ENCODE measurements at places on chromosomes 6 and 20.

DNA sequence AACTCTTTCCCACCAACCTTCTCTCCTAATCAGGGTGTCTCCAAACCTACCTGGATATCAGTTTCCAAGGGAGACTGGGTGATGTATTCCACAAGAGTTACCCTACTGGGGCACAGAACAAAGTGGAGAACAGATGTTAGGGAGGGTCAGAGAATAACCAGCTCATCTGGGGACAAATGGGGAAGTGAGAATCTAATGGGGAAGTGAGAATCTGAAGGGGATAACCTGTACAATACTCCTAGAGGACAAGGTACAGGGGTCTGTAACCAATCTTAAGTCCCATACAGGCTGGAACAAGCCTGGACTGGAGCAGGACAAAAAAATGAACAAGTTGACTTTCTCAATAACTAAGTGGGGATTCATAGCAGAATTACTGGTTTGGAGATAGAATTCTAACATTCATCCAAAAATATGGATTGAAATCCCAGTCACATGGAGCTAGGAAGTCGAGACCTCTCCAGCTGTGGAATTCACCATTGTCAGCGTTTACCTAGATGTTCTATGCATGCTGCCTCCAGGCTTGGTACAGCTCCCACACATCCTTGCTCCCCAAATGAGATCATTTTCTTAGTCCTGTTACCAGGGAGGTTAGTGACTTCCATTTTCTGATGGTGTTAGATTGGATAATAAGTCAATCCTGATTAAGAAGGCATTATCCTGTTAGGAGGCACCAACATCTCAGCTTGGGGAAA is 214.8 kb upstream of the MOCS1 start:
- no peak for DNase-seq

DNA sequence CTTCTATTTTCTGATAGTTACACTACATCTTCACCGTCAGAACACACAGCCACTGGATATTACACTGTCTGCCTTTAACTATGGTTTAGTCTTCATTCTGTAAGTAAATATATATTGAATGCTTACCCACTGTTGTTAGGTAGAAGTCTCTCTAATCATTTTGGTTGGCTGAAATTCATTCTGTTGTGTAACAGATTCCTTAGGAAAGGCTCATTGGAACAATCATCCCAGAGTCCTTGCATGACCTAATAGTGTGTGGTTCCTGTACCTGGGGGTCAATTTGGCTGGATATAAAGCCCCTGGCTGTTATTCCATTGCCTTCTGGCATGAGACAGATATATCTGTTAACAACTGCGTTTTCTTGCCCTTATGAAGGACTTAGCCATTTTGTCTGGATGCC is 9.9 kb downstream of the BLOC1S5 start:
- no peak for DNase-seq

DNA sequence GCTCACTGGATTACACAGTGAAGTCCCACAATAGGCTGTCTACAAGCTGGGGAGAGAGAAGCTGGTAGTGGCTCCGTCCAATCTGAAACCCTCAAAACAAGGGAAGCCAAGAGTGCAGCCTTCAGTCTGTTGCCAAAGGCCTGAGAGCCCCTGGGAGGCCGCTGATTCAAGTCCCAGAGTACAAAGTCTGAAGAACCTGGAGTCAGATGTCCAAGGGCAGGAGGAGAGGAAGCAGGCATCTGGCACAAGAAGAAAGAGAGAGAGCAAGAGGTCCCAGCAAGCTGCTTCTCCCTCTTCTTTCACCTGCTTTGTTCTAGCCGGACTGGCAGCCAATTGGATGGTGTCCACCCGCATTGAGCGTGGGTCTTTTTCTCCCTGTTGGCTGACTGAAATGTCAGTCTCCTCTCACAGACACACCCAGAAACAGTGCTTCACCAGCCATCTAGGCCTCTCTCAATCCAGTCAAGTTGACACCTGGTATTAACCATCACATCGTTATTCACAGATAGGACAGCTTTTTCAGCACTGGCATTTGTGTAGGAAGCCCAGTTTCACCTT is 51.2 kb downstream of the CRYBG1 start:
- no peak for DNase-seq

DNA sequence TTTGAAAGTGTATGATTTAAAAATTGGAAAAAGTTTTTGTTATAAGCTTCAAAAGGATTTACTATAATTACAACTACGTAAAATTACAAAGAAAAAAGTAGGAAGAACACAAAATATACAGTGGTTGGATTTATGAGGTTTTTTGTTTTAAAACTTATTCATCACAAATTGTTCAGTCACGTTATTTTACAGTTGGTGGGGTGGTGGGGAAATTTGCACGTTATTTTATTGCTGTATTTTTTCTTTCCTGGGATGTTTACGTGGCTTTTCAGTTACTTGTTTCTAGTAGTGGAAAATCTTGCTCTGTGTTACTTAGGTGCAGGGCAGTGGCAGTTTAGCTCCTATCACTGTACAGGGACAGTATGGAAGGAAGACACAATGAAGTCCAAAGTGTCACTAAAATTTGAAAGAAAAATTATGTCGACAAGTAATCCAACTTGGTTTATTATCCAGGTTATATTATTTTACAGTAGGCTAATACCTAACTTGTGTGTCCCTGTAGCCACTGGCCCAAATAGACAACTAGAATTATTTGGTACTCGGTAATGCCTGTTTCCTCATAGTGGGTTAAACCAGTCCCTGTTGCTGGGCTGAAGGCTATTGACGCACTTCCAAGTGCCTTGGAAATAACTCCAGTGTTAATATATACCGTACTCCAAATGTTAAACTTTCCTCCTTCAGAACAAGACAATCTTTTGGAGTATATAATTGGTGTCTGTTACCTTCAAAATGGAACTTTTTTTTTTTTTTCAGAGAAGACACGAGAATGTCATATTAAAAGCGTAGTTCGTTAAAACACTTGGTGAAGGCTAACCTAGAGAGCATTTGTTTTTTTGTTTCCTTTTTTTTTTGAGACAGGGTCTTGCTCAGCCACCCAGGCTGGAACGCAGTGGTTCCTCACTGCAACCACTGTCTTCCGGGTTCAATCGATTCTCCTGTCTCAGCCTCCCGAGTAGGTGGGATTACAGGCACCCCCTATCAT is 4.6 kb downstream of the JARID2 start:
- DNase-seq, result no peak

- DNase-seq, result no peak
Observed at GRCh38 chr6:13614126-13614925, 809 bp upstream of the NOL7 start.

DNA sequence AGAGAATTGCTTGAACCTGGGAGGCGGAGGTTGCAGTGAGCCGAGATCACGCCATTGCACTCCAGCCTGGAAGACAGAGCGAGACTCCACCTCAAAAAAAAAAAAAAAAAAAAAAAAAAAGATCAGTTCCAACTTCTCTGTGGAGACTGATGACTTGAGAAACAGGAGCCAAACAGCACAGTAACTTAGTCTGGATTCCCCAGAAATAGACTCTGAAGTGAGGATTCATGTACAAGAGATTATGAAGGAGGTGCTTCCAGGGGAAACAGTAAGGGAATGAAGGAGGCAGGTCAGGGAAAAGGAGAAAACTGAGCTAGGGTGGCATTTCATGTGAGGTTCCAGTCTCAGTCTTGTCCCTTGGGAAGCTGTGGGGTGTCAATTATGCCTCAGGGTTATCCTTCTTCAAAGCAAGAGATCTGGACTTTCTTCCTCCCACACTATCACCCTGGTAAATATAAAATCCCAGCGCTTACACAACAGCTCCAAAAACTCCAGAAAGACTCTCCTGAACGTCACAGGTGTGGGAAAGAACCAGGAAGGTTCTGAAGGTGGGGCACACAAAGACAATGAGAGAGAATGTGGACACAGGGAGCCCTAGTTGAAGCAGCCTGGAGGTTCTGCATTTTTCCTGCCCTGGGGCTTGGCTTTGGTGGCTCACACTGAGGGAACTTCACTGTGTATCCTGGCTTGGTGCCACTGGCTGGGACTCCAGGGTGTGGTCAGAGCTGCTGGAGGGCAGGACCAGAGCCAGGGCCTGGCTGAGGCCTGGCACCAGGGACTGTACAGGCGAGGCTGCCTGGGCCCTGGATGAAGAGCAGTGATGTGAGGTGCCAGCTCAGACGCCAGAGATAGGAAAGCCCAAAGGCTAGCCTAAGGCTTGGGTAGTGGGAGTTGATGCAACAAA is 46.8 kb downstream of the PCNA start:
- no peak for DNase-seq

- no peak for DNase-seq
Observed at GRCh38 chr6:157785636-157786035, 37.4 kb upstream of the SNX9 start.

DNA sequence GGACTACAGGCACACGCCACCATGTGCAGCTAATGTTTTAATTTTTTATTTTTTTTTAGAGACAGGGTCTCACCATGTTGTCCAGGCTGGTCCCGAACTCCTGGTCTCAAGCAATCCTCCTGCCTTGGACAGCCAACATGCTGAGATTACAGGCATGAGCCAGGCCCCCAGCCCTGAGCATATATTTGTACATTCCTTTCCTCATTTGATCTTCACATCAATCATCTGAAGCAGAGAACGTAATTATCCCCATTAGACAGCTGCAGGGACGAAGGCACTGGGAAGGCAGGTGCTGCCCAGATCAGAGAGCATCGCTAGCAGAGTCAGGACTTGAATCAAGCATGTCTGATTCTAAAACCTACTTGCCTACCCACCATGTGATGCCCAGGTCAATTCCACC is 41.0 kb upstream of the SIRPA start:
- DNase-seq, result no peak

- DNase-seq, result no peak
Observed at GRCh38 chr20:19275038-19275629, 62.7 kb downstream of the SLC24A3 start.

DNA sequence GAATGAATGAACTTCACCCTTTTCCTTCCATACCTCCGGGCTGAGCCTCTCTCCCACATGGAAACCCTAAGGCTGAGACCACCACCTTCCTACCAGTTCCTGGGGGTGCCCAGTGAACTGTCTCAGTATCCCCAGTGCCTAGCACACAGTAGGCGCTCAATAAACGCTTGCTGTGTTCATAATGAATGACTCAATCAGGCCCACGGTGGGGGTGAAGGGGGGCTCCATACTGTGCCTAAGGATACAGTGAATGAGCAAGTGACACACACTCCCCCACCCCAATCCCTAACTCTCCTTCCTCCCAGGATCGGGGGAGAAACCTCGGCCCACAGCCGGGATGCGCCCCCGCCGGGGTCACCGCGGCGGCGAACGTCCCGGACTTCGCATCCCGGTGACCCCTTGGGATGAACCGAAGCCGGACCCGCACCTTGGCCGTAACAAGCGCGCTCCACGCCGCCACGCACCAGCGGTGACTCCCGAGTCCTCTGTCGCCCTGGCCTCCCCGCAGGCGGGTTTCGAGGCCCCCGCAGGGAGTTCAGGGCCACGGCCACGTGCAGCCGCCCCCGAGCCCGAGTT is 592 bp downstream of the KCNG1 start:
- no peak for DNase-seq

GRCh38 chr6:147651249-147652063 is 143.0 kb downstream of the SAMD5 start:
- no peak for DNase-seq

DNA sequence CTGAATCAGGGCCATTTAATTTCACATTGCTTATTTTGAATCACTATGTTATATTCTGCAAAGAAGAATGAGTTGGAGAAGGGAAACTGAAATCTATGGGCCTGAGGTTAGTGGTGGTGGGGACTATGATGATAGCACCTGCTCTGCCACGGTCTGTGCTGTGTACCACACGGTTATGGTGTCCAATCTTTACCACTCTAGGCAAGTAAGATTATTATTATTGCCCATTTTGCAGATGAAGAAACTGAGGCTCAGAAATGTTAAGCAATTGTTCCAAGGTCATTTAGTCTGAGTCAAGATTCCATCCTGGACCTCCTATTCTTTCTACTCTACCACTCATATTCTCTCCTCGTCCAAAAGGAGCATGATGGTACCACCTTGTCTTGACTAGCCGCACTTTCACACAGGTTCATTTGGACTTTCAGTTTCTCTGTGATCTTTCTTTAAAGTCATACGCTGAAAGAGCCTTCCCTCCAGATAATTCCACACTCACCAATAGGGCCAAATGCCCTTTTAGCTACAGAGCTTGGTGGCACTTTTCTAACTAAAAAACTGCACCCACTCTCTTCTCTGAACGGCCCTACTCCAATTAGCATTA is 56.2 kb downstream of the GFOD1 start:
- DNase-seq, result no peak

GRCh38 chr6:110645685-110646418 is 169.4 kb downstream of the CDK19 start:
- DNase-seq, result no peak

DNA sequence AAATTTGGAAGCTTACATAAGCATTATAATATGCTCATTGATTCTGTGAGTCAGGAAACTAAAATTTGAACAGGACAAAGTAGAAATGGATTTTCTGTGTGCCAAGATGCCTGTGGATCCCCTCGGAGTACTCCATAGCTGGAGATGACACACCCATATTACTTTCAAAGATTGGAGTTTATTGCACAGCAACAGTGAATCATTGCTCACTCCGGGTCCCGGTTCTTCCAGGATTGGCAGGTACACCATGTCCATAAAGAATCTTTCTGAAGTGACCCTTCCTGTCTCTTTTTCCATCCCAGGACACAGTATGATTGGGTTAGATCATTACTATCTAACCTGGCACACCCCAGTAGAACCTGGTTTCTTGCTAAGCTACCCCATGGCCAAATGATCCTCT is 2.7 kb upstream of the BTN2A2 start:
- DNase-seq, result no peak

GRCh38 chr6:40573221-40573620 is 13.9 kb downstream of the LRFN2 start:
- no peak for DNase-seq

All from effector CD8-positive, alpha-beta T cell (primary cell).